ENCODE measurements at places on chromosomes 4 and X.

- DNase-seq, result no peak
Measured at GRCh38 chr4:62816566-62816965, 1592.7 kb downstream of the TECRL start.

DNA sequence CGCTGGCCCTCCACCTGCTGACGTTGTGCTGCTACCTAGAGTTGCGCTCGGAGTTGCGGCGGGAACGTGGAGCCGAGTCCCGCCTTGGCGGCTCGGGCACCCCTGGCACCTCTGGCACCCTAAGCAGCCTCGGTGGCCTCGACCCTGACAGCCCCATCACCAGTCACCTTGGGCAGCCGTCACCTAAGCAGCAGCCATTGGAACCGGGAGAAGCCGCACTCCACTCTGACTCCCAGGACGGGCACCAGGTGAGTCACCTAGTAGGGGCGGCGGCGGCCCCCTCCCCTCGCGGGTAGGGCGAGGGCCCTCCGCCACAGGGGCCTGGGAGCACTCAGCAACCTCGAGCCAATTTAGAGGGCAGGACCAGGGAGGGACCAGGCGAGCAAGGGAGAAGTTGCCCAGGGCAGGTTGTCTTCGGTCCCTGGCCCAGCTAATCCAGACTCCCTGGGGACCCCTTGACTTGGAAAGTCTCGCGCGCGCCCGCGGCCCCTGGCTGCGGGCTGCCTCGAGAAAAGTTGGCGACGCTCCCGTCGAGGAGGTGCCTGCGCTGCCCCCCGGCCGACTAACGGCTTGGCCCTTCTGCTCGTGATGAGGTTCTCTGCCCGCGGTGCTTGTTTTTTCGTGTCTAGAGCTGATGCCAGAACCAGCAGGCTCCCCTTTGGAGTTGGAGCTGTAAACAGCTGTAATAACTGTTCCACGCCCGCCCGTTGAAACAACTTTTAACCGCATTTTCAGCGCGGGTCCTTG is 717 bp downstream of the EDA start:
- DNase-seq, result no peak

DNA sequence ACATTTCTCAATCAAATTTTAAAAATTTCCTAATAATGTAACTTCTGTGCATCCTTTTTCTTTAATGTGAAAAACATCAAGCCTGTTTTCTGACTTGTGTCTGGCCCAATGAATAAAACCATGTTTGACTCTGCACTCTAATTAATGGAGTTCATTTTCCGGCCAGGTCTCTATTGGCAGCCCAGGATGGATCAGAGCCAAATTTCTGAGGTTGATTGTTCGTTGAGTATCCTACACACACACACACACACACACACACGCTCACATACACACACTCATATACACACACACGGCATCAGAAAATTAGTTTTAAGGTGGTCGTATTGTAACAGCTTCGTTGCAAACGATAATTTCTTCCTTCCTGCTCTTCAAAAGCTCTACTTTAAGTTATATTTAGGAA is 28.9 kb upstream of the TLL1 start:
- DNase-seq, result no peak

- DNase-seq, result no peak
Measured at GRCh38 chr4:73170518-73171198, 87.9 kb downstream of the ANKRD17 start.

DNA sequence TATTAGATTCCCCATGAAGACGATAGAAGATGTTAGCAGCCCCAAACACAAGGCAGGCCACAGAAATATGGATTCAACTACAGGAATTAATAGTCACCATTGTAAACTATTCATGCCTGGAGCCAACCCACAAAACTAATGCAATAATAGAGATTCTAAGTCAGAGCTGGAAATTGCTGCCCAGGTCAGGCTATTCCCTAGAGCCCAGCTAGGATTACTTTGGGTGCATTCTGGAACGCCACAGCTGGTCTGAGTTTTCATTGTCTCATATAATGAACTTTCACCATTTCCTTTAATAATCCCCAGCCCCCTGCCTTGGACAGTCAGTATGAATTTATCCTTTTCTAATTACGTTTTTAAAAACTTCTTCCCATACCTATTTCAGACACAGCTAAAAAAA is 252.6 kb downstream of the PAPSS1 start:
- no peak for DNase-seq

DNA sequence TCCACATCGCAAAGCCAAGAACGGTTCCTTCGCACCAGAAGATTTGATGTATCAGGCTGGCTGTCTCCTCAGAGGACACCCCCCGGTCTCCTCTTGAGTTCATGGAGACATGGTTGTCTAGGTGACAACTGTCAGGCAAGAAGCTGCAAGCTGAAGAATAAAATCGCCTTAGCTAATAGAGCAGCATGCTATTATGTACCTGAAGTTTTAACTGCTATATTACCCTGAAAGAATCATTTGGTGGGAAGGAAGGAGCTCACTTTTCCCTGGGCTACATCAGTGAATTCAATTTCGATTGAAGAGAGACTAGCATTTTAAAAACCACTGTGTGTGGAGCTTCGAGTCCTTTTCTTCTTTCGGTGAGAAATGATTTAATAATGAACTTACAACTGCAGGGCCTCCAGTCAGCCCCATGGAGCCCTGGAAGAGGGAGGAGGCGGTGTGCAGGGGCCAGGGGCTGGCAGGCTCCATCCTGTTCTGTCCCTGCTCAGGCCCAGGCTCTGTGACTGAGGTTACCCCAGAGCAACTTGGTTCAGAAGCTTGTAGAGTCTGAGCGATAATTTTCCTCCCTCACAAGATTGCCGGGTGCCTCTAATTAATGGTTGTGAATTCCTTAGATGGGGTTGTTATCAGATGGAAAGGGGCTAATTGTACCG is 191.3 kb downstream of the MID1IP1 start:
- no peak for DNase-seq

DNA sequence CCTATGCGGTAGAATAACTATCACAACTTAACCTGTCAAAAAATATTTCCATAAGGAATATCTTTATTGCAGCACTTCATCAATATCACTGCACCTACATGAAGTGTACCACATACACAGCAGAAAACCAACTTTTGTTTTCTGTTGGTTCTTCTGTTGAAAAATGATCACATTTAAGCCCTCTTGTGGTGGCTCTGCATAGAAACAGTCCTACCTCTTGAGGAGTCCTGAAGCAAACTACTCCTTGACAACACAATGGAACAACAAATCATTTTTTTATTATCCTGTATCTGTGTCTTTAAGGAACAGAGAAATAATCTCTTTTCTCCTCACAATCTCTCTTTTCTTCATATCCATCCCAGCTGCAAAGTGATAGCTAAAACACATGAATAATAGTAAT is 39.8 kb upstream of the ATOH1 start:
- DNase-seq, result no peak

GRCh38 chr4:173252024-173252935 is 81.9 kb downstream of the HMGB2 start:
- DNase-seq, result peak; percentile 84

GRCh38 chr4:48180234-48180633 is 46.2 kb upstream of the TXK start:
- no peak for DNase-seq

DNA sequence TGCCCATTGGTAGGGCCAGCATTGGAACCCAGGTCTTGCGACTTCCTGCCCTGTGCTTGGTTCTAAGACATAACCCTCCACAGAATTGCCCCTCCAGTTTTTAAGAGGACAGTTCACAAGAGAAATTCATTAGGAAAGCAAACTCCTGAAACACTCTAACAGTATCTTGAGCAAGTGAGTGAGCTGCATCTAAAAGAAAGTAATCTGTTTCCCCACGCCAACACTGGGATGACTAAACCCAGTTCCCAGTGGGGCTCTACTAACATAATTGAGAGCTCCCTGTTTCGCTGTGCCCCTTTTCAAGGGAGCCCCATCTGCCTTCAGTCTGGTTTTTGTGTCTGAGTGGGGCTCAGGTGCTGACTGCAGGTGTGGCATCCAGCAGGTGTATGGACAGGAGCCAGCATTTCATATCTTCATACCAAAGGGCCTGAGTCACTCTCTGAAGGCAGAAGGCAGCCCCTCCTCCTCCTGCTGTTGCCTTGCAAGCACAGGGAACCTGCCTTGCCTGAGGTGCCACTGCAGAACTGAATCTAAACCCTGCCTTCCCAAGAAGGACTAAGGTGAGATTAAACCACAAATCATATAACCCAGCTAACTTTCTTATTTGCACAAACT is 8.0 kb downstream of the AMOT start:
- no peak for DNase-seq

DNA sequence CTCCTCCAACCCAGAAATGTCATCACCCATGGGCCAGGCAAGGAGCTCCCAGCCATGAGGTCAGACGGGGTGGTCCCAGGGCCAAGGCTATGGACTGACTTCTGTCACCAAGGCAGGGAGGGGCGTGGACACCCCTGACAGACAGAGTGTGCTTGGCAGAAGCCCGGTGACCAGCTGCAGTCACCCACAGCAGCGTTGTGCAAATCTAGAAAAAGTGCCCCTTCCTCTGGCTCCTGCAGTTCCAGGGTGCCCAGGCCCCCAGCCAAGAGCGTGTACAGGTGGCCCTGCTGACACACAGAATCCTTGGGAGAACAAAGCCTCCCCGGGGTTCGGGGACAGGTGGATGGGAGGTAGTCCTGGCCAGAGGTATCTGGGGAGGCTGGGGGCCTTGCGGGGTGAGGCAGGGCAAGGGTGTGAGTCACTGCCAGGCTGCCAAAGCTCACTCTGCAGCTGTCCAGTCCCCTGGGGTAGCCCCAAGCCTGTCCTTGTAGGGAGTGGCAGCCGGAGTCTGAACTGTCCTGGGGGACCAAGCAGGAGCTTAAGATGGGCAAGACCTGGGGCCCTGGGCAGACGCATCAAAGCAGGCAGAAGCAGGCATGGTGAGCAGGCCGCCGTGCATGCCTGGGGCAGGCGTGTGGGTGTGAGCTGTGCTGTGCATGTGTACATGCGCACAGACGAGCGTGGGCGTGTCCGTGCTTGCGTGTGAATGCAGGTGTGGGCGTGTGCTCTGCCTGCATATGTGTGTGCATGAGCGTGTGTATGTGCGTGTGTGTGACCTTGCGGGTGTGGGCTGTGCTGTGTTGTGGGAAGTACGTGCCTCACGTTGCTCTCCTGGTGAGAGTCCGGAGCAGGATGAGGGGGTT is 3.3 kb downstream of the MYL5 start:
- DNase-seq, result no peak

GRCh38 chrX:85903692-85904471 is 143.5 kb downstream of the CHM start:
- DNase-seq, result no peak

DNA sequence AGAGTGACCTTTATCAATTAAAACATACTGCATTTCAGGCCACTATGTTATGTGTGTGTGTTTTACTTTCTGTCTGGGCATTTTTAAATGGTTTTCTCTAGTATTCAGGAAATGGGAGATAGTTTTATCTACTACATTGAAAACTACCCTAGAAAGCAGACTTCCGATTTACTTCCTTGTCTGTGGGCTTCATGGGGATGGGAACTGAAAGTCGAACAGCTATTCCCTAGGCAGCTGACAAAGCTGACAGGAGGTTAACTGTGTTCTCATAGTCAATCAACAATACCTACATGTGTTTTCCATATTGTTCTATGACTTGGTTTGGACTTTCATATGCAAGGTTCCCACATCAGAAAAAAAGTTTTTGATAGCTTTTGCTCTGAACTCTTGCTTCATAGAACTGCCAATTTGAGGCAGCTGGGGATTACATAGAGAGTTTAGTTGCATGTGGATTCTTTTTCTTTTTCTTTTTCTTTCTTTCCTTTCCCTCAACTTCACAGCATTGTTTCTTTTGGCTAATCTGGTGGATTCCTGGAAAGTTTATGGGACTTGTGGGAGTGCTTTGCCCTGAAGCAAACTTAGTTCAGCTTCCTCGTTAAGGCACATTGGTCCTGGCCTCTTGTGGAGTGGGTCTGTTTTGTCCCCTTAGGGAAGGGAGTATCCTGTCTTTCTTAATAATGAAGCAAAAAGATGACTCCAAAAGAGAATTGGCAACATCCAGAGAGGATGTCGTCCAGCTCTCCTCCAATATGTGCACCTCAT is 327.1 kb upstream of the GIMD1 start:
- no peak for DNase-seq

DNA sequence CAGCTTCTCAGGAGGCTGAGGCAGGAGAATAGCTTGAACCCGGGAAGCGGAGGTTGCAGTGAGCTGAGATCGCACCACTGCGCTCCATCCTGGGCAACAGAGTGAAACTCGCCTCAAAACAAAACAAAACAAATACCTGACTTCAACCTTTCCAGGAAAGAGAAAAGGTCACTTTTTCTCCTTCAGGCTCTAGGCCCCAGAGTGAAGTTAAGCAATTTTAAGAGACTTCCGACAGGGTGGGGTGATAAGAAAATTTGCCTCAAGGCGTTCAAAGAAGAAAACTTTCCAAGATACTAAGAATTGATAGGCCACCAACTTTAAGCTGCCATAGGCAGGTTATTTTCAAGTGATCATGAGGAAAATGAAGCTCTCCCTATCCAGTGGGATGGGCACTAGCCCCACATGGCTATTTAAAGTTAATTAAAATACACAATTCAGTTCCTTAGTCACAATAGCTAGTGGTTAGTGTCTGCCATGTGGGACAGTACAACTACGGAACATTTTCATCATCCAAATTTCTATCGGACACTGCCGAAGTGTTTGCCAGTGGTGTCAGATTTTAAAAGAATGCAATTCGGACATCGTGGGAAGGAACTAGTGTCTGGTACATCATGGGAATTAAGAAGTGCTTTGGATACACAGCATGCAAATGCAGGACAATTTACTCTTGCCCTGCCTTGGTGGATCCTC is 33.0 kb downstream of the SMS start:
- no peak for DNase-seq

DNA sequence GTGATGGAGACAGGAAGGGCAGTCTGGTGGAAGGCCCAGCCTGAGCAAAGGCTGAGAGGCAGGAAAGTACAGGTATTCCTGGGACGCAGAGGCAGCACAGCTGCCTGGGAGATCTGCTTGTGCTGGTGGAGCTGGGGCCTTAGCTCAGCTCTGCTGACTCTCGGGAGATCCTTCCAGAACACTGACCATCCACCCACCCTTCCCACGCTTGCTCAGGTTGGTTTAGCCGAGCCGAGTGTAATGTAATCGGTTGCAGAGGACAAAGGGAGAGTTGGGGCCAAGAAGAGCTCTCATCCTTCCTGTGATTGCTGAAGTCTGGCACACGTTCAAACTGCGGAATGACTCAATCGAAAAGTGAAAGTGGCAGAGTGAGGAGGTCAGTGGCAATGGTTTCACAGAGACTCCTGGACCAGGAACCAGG is 43.1 kb upstream of the GPR78 start:
- DNase-seq, result peak; percentile 74

DNA sequence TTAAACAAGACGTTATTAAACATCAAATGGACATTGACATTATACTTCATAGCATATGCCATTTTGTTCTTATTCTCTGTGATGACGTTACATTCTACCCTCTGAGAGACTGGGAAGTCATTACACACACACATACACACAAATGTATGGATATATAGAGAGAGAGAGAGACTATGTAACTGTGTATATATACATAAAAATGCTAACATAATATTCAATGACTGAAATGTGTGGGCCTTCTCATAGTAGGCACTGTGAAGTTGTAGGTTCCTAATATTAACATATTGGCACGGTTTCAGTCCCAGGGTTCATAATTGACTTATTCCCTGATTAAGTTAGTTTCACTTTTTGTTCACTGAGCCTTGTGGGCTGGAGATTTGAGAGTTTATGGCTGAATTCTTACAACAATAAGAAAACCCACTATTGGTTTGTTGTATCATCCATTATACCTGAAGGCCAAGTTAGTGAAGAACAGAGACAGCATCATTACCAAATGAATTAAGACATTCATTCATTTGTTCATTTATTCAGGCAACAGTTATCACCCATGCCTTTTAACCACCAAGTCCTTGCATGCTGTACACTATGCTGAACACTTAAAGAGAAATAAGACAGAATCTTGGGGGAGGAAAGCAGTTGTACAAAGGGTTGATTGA is 68.5 kb downstream of the GAB1 start:
- no peak for DNase-seq
